ENCODE measurements at places on chromosomes 4 and X.

- H3K4me1 ChIP-seq, result no peaks in the 10 kb centered on the region
- no peak overlapping the region for H3K27ac ChIP-seq
- H3K36me3 ChIP-seq, result no peaks in the 10 kb centered on the region
- no peak overlapping the region for H3K4me3 ChIP-seq
Measured at GRCh38 chrX:82081027-82081426, 879.1 kb downstream of the SH3BGRL start.

DNA sequence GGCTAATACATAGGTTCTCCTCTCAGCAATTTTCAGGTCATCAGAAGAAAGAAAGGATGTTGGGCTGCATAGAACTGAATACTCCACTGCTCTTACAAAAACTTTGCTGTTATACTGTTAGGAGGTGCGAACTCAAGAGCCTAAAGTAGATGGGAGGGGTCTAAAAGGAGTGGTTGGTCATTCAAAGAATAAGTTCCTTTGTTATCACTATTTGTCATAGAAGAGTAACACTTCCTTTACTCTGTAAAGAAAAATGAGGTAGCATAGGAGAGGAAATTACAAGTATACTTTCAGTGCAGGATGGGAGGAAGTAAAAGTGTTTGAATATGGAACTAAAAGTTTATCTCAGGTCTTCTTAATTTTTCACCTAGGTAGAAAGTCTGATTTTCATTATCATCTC lies 61.5 kb downstream of the CCNI start:
- H3K27me3 ChIP-seq, result no peaks in the 10 kb centered on the region
- H3K4me1 ChIP-seq, result peaks cover 22% of the 10 kb centered on the region
- DNase-seq, result no peak

- no peak overlapping the region for H3K27ac ChIP-seq
- H3K36me3 ChIP-seq, result no peaks in the 10 kb centered on the region
- no peaks in the 10 kb centered on the region for H3K4me1 ChIP-seq
- peak overlapping the region; percentile 72 for H3K4me3 ChIP-seq
- DNase-seq, result no peak
Measured at GRCh38 chr4:92305878-92306520, 2.2 kb downstream of the GRID2 start.

- no peaks in the 10 kb centered on the region for H3K27me3 ChIP-seq
- no peaks in the 10 kb centered on the region for H3K36me3 ChIP-seq
- no peak overlapping the region for H3K27ac ChIP-seq
- no peaks in the 10 kb centered on the region for H3K4me1 ChIP-seq
- no peak for DNase-seq
- H3K4me3 ChIP-seq, result no peak overlapping the region
Measured at GRCh38 chrX:7948483-7948882, 21.3 kb upstream of the PNPLA4 start.

- H3K36me3 ChIP-seq, result peaks cover 61% of the 10 kb centered on the region
- H3K27ac ChIP-seq, result no peak overlapping the region
- no peaks in the 10 kb centered on the region for H3K27me3 ChIP-seq
- H3K4me1 ChIP-seq, result peaks cover 34% of the 10 kb centered on the region
- no peak overlapping the region for H3K4me3 ChIP-seq
Measured at GRCh38 chr4:10091531-10092181, 24.9 kb downstream of the WDR1 start.

- H3K4me3 ChIP-seq, result no peak overlapping the region
- H3K4me1 ChIP-seq, result no peaks in the 10 kb centered on the region
- no peak overlapping the region for H3K27ac ChIP-seq
- no peaks in the 10 kb centered on the region for H3K36me3 ChIP-seq
Measured at GRCh38 chr4:6469144-6469543, 3.3 kb downstream of the PPP2R2C start.

GRCh38 chrX:47321823-47322371 lies 48.5 kb upstream of the ZNF157 start:
- no peaks in the 10 kb centered on the region for H3K36me3 ChIP-seq
- no peak for DNase-seq
- no peaks in the 10 kb centered on the region for H3K27me3 ChIP-seq
- H3K4me1 ChIP-seq, result no peaks in the 10 kb centered on the region
- no peak overlapping the region for H3K4me3 ChIP-seq
